ENCODE measurements at places on chromosomes 3 and 15.
A peak's percentile ranks its signal among the peaks of the same experiment; 100 is the strongest.

- no peak for DNase-seq
Observed at GRCh38 chr3:100975714-100976113, 17.5 kb downstream of the ABI3BP start.

- no peak for DNase-seq
Observed at GRCh38 chr3:169479314-169479939, 184.1 kb downstream of the MECOM start.

- no peak for DNase-seq
Observed at GRCh38 chr15:69170597-69170996, 10.2 kb downstream of the GLCE start.

- DNase-seq, result no peak
Observed at GRCh38 chr15:92681141-92681631, 25.6 kb upstream of the FAM174B start.

- DNase-seq, result no peak
Observed at GRCh38 chr3:114441386-114441785, 147.6 kb downstream of the TIGIT start.

GRCh38 chr3:43166406-43166805 lies 60.5 kb upstream of the POMGNT2 start:
- no peak for DNase-seq

GRCh38 chr15:91939403-91939831 lies 85.9 kb downstream of the SLCO3A1 start:
- no peak for DNase-seq

- DNase-seq, result no peak
Observed at GRCh38 chr3:11014253-11014652, 21.7 kb downstream of the SLC6A1 start.

- DNase-seq, result no peak
Observed at GRCh38 chr3:42732829-42733459, 30.3 kb upstream of the HHATL start.

GRCh38 chr3:192303235-192303634 lies 424.1 kb downstream of the FGF12 start:
- DNase-seq, result no peak

GRCh38 chr15:36594556-36595090 lies 15.2 kb downstream of the CDIN1 start:
- DNase-seq, result no peak

DNA sequence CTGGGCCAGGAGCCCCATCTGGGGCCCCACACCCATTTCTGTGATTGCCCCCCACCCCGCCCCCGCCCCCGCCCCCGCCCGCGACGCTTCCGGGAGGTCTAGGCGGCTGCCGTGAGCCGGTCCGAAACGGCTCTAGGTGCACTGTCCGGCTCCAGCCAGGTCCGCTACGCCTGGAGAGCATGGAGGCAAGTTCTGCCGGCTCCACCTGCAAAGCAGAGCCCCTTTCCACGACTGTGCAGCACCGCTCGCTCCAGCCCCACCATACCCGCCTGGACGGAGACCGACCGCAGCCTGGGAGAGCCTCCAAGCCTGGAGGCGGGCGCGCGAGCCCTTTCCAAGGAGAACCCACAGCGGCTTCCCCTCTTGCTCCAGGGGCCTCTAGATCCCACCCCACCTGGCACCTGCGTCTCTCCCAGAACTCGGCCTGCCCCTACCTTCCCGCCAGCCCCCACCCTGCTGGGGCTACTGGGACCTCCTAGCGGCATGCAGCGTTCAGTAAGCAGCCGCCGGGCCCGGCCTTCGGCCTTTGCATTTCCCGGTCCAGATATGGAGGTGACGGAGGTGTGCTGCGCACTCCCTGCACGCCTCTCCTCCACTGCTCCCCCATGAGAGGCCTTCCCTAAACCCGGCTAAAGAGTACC lies 66.2 kb downstream of the KLF13 start:
- DNase-seq, result no peak

DNA sequence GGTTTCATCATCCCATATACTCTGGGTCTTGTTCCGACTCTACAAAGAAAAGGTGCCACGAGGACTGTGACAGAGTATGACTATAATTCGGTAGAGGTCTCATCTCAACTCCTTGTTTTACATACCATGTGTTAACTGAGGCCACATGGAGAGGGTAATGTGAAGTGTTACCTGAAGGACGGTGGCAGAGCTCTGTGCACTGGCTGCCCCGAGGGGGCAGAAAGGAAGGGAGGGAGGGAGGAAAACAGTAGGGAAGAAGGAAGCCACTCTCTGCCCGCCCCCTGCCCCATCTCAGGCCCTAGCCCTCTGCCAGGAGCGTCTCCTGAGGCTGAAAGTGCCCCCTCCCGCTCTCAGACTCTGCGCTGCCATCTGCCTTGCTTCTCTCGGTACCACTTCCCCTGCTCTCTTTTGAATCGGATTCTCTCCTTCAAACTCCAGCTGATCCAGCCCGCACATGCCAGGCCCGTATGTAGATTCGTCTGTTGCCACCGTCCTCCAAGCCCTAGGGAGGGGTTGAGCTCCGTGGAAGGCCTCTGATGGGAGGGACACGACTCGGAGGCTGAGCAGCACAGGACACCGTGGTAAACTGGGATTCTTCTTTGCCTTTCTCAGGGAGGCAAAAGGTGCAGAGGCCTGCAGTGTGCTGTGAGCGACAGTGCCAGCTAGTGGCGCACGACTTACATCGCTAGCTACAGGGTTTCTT lies 70.5 kb upstream of the ATP10A start:
- DNase-seq, result peak; percentile 13

- no peak for DNase-seq
Observed at GRCh38 chr3:43742920-43743319, 52.2 kb downstream of the ABHD5 start.

DNA sequence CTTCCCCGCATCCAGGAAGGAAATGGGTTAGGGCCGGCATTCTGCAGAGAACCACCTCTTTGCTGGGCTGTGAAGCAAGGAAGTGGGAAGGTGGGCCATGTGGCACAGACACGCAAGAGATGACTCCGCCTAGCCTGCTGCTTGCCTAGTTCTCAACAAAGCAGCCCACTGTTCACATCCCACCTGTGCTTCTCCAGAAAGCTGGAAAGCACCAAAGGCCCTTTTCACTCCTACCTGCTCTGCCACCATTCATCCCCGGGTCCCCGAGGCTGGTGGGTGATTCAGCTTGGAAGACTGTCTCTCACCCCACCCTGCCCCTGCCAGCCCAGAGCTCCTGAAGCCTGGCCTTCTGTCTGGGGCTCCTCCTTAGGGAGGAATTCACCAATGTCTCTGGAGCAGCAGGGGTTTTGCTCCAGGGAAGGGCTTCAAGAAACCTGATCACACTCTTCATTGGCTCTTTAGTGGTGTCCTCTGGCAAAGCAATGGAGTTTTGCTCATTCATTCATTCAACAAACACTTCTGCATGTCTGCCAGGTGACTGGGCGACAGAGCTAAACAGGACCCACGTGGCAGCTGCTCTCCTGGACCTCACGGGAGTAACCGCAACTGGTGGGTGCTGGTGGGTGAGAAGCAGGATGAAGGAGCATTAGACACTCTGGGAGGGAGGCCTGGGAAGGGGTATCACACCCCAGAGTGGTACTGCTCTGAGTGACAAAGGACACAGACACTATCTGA lies 145.4 kb upstream of the TLE3 start:
- no peak for DNase-seq

- DNase-seq, result no peak
Observed at GRCh38 chr15:44153352-44153751, 41.7 kb downstream of the FRMD5 start.

DNA sequence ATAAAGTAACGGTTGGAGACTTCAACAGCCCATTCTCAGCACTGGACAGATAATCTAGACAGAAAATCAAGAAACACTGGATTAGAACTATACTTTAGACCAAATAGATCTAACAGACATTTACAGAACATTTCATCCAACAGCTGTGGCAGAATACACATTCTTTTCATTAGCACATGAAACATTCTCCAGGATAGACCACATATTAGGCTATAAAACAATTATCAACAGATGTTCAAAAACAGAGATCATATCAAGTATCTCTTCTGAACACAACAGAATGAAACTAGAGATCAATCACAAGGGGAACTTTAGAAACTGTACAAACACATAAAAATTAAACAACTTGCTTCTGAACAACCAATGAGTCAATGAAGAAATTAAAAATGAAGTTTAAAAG lies 133.3 kb downstream of the ADAM10 start:
- DNase-seq, result no peak

DNA sequence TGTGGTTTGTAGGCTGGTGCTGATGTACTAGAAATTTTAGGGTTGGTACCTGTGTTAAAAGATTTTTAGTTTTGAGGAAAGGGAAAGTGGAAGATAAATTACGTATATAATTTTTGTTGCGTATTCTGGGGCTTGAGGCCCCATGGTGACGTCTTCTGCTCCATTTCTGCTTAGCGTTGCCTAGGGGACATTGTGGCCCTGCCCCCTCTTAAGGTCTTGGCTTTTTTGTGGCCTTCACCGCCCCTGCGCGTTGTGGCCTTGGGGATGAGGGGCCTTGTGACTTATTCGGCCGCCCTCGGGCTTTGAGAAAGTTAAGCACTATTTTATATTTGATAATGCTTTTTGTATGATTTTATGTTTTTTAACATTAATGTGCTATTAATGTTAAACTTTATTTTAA lies 182.0 kb downstream of the KLF13 start:
- no peak for DNase-seq

- no peak for DNase-seq
Observed at GRCh38 chr3:148697306-148698189, at the start of gene AGTR1. AGTR1 (plus strand) TSS chr3:148697903; CDS start chr3:148741036, 43,133 bp downstream.

- DNase-seq, result no peak
Observed at GRCh38 chr15:100925480-100925879, 6.3 kb downstream of the LRRK1 start.

GRCh38 chr3:53709256-53709655 lies 137.0 kb downstream of the CHDH start:
- DNase-seq, result no peak

DNA sequence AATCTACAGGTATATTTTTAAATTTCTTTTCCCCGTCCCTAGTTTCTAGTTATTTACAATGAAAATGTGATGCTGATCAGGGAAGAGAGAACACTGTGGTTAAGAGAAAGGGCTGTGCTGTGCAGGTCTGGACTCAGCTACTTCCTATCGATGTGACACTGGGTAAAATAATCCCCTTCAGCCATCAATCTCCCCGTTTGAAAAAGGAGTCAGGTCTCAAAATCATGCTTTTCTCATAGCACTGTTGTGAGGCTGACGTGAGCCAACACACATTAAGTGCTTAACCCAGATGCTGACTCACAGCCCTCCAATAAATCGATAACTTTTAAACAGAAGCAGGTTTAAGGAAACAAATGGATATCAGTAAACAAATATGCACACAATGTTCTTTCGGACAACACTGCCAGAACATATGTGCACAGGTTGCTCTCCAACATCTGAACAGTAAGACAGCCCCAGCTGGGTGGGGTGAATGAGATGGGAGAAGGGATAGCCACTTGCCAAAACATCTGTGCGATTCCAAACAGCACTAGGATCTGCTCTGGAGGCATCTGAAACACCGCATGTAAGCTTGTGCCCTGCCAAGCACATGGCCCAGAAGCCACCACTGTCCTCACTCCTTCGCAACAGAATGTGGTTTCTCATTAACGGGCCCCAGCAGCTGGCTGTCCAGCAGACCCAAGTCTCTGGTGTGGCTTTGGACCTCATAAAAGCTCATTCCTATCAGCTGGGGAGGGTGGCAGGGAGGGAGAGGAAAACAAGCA lies 143.2 kb upstream of the PRICKLE2 start:
- DNase-seq, result no peak

GRCh38 chr15:25054943-25055342 lies 100.2 kb downstream of the SNRPN start:
- DNase-seq, result no peak

- DNase-seq, result no peak
Observed at GRCh38 chr3:185416513-185416912, 53.6 kb downstream of the MAP3K13 start.

- DNase-seq, result no peak
Observed at GRCh38 chr3:18868911-18869689, 279.2 kb upstream of the KCNH8 start.

GRCh38 chr3:17645074-17645698 lies 97.2 kb downstream of the TBC1D5 start:
- no peak for DNase-seq

DNA sequence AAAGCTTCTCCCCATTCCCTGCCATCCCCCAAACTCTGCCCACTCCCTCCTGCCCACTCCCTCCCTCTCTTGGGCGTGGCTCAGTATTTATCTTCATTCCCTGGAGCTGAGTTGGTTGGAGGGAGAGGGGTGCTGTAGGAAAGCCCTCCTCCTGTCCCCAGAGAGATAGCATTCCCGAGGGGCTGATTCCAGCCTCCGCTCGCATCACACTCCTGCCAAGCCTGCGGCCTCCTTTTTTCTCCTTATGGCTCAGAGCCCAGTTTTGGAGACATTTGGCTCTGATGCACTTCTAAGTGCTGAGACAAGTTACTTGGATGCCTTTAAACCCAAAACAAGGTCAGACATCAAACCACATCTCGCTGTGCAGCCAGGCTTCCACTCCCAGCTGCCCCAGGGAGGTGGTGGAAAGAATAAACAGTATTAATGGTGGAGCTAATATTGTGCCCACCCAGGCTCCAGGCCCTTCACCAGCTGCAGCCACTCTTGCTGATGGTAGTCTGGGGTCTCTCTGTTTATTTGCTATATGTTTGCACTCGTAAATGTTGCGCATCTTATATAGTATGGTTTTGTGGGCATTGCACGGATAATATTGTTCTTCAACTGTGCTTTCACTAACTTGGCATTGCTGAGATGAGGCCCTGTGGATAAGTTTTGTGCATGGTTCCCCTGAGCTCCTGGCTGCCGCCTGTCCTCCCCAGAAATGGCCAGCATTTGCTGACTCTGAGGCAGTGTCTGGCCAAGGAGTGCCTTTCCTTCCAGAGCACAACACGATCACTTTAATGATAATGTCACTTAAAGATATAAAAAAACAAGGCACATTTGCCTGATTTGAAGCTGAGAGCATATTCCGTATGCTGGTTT lies 157.2 kb downstream of the LRRC28 start:
- DNase-seq, result no peak

- no peak for DNase-seq
Observed at GRCh38 chr3:20336572-20336971, 150.6 kb upstream of the SGO1 start.

DNA sequence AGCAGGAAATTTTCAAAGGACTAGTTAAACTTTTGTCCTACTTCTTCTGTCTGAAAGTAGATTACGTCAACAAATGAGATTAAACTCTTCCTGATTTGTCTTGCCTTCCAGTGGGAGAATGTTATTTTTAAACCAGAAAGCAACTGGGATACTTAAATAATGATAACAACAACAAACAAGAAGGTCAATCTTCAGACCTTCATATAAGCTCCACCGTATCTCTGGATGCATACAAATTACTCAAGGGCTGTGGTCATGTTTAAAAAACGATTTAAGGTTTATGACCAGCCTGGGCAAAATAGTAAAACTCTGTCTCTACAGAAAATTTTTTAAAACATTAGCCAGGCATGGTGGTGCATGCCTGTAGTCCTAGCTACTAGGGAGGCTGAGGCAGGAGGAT lies 145.3 kb upstream of the NPHP3 start:
- DNase-seq, result no peak

- no peak for DNase-seq
Observed at GRCh38 chr15:56040081-56041035, 46.9 kb upstream of the NEDD4 start.

DNA sequence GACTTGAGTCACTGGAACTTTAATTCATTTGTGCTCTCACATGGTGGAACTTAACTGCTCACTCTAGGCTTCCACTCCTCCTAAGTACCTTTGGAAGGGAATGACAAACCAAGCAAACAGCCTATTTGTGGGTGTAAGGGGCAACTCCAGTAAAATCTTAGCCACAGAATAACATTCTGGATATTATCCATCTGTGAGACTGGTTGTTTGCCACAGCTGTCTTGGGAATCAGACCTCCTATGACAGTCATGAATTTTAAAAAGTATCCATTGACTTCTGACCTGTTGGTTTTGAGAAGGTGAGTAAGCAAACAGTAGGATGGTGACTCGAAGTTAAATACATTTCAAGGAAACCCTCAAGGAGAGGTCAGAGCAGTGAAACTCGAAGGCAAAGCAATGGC lies 147.3 kb upstream of the CDIN1 start:
- DNase-seq, result no peak

All from NCI-H510A (cell line).